ENCODE measurements at places on chromosomes 16 and 17.

- DNase-seq = no peak
Observed at GRCh38 chr17:13222975-13223374, 205.1 kb upstream of the ELAC2 start.

- peak; percentile 94 for DNase-seq
Observed at GRCh38 chr17:36486204-36487194, at the start of gene ZNHIT3. ZNHIT3 (plus strand) TSS chr17:36486681; CDS start chr17:36486700, 19 bp downstream.

- DNase-seq = peak; percentile 84
Observed at GRCh38 chr16:70746708-70747424, 54.1 kb downstream of the VAC14 start.

DNA sequence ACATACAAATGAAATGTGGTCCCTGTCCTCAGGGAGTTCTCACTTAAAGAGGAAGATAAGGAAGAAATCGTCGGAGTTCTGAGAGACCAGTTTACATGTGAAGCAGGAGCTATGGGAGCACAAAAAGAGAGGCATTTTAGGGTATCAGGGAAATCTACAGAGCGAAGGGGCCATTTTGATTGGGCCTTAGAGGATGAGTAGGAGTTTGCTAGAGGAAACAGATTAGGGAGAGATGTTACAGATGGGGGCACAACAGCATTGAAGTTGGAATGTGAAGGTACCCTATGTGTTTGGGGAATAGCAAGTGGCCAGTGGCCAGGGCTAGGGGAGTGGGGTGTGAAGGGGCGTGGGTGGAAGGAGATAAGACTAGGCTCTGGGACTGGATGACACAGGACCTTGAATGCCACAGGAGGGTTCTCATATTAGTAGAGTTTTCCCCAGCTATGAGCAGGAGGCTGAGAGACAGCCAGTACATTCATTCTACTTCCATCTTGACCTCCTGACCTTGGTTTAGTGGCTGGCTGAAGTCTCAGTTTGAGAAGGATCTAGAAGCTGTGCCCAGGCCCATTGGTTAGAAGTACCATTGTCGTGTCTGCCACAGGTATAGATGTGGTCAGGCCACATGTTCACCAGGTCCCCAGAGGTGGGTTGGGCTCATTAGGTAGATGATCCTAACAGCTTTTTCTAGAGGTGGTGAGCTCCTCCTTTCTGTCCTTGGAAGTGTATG is 34.8 kb downstream of the CPNE2 start:
- no peak for DNase-seq

DNA sequence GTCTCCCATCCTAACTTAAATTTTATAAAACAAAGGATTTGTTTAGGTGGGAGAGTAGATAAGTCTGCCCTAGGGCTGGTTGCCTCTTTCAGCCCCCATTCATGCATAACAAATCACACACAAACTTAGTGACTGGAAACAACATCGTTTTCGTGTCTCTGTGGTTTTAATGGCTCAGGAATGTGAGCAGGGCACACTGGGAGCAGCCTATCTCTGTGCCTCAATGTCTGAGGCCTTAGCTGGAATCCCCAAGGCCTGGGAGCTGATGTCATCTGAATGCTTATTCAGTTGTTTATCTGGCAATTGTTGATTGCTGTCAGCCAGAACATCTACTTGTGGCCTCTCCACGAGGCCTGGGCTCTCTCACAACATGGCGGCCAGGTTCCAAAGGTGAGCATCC is 101.9 kb upstream of the HSBP1 start:
- no peak for DNase-seq

- DNase-seq = no peak
Observed at GRCh38 chr17:74633326-74633725, 9.8 kb upstream of the CD300E start.

- DNase-seq = peak; percentile 14
Observed at GRCh38 chr17:31802502-31802901, 56.5 kb downstream of the COPRS start.

GRCh38 chr17:13030459-13031300 is 12.9 kb upstream of the ELAC2 start:
- DNase-seq = no peak

- no peak for DNase-seq
Observed at GRCh38 chr16:79754501-79754900, 154.0 kb upstream of the MAF start.

DNA sequence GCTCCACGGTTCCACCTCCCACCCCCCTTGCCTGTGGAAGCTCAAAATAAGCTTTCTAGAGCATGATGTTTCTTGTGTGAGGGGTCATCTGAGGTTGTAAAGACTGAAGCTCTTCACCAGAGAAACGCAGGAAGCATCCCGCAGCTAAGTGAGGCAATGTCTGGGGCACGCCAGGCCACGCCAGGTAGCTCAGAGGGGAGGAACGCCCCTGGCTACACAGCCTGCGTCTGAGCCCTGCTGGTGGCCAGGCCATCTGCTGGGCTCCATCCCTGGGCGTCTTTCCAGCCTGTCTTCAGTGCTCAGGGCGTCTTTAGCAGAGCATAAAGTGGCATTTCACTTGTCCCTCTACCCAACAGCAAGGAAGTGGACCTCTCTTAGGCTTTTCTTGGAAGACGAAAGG is 15.2 kb downstream of the SOCS3 start:
- no peak for DNase-seq

GRCh38 chr16:75742424-75743047 is 16.2 kb upstream of the CPHXL start:
- peak; percentile 16 for DNase-seq

GRCh38 chr17:16486373-16487250 is 5.4 kb downstream of the LRRC75A start:
- no peak for DNase-seq

- no peak for DNase-seq
Observed at GRCh38 chr17:81228420-81228819, 5.7 kb upstream of the CEP131 start.

GRCh38 chr17:50128441-50129352 is 1.3 kb downstream of the SAMD14 start:
- peak; percentile 76 for DNase-seq

DNA sequence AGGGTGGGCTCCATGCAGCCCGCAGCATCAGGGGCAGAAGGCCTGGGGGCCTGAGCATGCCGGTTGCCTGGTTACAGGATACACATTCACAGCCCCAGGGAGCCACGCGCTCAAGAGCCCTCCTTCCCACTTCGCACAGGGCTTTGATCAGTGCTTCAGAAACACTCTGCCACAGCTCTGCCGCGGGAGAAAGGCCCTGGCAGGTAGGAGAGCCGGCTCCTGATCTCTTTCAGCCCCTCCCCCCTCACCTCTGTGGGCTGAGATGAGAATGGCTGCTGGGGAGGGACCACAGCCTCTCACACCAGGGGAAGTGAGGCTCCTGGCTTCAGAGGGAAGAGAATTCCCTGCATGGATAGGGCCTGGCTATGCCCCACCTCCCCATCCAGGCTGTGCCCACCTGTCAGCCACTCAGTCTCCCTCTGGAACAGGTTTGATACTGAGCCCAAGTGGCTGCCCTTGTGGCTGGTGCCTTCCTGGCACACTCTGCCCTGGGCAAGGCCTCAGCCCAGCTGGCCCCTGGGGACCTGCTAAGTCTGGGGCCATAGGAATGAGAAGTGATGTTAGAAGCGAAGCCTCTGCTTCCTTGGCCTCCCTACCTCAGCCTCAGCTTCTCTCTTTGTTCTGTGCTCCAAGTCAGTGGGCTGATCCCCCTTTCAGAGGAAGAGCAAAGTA is 8.6 kb downstream of the DOK4 start:
- DNase-seq = no peak

DNA sequence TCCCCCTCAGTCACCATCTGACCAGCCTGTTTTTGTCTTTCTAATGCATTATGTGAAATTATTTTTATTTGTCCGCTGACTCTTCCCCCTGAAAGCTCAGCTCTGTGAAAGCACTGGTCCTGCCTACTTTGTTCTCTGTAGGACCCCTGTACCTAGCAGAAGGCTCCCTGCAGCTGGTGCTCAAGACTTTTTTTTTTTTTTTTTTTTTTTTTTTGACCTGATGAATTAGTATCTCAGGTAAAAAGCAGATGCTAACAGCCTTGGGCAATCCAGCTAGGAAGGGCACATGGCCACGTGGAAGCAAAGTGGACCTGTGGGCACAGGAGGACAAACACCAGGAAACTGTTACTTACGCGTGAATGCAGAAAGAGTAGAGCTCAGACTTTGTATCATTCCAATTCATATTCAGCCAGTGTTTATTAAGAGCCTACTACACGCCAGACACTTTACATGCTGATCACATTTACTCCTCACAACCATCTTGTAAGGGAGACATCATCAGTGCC is 629 bp upstream of the UNC119 start:
- DNase-seq = no peak

Data from Caco-2 (cell line).